ENCODE measurements at places on chromosomes 2 and 18. TPM values are rescaled to one million over a fixed set of nuclear protein-coding genes. Genes with fewer than 3 reads are reported as not detected.

DNA sequence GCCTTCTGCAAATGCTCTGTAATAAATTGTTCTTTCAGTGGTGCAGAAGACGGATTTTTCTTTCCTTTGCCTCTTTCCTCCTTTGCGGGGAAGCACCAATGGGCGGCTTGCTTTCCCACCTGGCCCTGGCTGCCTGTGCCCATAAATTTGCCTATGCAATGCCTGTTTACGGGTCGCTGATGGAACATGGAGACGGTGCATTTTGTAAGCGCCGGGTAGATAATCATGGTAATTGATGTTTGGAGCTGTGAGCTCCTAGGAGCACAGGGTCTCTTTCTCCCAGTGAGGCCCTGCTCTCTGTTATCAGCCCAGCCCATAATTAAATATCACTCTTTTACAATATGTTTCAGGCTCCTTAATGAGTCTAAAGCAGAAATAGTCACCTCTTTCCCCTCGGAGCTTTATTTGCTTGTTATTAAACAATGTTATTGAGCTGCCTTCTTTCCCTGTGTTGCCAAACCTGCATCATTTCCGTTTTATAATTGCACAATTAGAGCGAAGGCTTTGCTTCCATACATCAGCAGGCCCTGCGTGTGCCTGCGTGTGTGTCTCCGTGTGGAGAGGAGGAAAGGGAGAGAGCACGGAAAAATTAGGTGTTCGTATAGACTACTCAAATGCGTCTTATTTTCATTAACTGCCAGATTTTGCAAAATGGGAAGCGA, 437.4 kb upstream of the POU3F3 start:
- H3K27ac ChIP-seq: no peak overlapping the region
- no peak for DNase-seq
- no peak overlapping the region for H3K4me3 ChIP-seq
- peaks cover 3% of the 10 kb centered on the region for H3K27me3 ChIP-seq
- H3K36me3 ChIP-seq: no peaks in the 10 kb centered on the region

DNA sequence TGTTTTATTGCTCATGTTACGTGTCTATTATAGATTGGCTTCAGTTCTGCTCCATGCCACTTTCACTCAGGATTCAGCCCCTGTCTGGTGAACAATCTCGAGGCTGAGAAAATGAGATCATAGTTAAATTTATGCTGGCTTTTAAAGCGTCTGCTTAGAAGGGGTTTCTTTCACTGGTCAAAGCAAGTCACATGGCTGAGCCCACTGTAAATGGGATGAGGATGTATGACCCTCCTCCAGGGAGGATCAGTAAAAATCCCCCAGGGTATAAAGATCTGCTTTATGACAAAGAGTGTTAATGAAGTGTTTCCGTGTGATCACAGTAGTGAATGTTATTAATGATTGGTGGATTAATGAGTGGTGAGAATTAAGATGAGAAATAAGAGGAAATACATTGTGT, 6.2 kb upstream of the PLCL1 start:
- H3K27ac ChIP-seq: no peak overlapping the region
- no peak for DNase-seq
- H3K4me1 ChIP-seq: no peaks in the 10 kb centered on the region
- H3K36me3 ChIP-seq: no peaks in the 10 kb centered on the region
- H3K27me3 ChIP-seq: no peaks in the 10 kb centered on the region
- H3K4me3 ChIP-seq: no peak overlapping the region

Gene SLC19A3
- total RNA-seq: 2.8 TPM

DNA sequence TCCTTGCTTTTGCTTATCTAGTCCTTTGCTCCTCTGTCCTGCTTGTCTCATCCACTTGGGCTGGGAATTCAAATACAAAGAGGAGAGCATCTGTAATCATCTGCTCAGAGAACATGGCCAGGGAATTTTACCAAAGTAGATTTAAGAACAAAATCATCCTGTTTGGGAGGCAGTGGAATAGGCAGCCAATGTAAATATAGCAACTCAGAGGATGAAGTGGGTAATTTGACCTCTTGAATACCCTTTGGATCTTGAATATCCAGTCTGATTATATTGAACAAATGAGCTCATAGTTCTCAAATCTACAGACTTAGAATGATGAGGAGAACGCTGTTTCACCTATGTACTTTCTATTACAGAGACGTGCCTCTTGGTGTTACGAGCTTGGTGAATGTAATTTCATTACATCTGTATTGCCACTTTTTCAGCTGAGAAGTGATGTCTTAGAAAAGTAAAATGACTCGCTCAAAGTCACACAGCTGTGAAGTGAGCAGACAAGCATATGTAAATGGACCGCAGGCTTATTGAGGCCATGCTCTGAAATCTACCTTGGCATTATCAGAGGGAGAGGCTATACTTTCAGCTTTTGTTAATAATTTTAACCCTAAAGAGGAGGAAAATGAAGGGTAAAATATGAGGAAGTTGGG, 266.3 kb downstream of the MTX2 start:
- no peaks in the 10 kb centered on the region for H3K36me3 ChIP-seq
- H3K27me3 ChIP-seq: peaks cover 2% of the 10 kb centered on the region
- no peak overlapping the region for H3K27ac ChIP-seq
- peaks cover 7% of the 10 kb centered on the region for H3K4me1 ChIP-seq
- no peak for DNase-seq
- no peak overlapping the region for H3K4me3 ChIP-seq

DNA sequence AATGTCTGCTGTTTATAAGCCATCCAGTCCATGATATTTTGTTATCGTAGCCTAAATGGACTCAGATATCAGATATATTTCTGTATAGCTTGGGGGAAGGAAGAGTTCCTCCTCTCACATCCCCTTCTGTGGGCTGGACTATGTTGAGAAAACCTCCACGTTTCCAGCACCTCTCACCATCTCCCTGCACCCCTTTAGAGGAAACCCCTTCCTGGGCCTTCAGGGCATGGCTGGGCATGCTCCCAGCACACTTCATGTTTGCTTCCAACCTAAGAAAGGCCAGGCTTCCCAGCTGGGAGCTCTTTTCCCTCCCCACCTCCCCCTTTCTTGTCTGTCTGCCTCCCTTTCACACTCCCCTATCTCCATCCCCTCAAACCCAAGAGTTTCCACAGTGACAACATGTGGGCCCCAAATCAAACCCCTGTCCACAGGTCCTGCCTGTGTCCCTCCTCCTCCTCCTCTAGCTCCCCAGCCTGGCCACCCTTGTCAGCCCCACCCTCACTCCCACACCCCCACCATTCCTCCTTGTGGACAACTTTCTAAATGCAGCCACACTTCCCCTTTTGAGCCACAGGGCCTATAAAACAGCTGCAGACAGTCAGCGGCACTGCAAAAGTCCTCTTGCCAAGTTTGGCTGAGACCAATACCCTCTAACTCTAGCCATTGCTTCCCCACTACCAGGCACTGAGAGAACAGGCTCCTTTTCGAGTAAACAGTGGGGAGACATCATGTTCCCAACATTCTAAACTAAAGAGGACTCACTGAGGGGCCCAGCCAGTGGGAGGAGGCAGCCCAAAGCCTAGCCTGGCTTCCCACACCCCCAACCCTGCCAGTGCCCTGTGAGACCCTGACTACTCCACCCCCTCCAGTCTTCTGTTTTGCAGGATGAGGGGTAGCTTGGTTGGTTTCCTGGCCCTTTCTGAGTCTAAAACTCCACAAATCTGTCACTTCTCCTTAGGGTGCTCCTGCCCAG, 120.5 kb downstream of the ZFP36L2 start:
- H3K4me1 ChIP-seq: peaks cover 76% of the 10 kb centered on the region
- H3K27me3 ChIP-seq: no peaks in the 10 kb centered on the region
- H3K27ac ChIP-seq: peak overlapping the region; percentile 70
- no peak for DNase-seq

All from spinal cord (tissue), 10 donors.